ENCODE measurements at places on chromosomes 16 and 17.

GRCh38 chr17:42997390-42997983 lies 732 bp upstream of the RPL27 start:
- no peak for DNase-seq

DNA sequence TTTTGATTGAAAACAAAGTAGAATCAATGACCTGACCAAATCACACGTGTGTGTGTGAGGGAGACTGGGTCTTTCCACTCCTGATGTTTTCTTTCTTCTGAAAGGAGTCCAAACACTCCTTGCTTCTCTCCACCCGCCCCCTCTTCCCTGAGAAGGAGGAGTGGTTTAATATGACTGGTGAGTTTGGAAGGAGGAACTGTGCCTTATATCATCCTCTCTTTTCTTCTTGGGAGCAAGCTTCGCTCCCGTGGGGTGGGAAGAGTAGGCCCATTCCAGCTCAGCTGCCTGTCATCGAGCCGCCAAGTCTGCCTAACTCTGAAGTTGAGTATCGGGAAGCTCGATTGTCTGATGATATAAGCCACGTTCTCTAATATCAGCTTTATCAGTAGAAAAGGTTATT lies 96.5 kb downstream of the YPEL2 start:
- DNase-seq: no peak

DNA sequence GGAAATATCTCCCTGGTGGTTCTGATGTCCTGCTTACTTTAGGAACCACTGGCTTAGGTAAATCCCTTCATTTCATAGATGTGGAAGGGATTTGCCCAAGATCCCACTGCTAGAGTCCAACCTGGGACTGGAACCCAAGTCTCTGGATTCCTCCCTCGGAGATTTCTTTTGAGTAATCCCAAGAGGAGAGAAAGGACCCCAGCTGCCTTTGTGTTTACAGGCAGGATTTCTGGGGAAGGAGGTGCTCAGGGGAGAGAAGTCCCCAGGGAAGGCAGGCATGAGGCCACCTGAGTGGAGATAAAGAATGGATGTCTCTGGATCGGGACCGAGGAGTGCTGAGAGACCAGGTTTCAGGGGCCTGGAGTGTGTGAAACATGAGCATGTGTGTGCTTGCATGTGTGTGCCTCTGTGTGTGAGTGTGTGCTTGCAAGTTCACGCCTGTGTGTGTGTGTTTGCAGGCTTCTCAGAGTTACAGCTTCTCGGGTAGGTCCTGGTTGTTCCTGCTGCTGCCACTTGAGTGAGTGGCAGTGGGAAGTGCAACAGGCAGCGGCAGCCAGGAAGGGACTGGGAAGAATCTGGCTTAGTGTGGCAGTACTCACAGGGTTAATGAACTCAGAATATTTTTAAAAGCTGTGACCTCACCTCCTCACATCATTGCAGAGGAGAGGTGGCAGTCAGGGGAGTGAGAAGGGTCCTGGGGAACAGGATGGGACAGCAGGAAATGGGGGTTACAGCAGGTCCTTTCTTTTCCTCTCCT lies 2.2 kb downstream of the KCNH6 start:
- DNase-seq: no peak

DNA sequence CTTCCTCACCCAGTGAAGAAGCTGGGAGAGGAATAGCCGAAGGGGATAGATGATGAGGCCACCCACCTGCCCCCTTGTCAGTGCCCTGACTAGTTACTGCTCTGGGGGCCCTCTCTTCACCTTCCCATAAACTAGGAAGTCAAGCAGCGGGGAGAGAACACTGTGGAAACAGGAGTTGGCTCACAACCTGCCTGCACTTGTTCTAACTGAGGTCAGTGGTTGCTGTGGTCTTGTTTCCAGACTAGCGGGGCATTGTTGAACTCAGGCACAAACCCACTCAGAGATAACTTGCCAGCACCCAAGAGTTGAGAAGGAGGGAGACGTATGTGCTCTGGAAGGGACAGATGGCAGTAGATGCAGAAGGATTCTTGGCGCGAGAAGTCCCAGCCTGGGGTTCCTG lies 48.6 kb upstream of the DDX52 start:
- no peak for DNase-seq

GRCh38 chr16:75143941-75144340 lies 4.4 kb upstream of the ZFP1 start:
- no peak for DNase-seq

DNA sequence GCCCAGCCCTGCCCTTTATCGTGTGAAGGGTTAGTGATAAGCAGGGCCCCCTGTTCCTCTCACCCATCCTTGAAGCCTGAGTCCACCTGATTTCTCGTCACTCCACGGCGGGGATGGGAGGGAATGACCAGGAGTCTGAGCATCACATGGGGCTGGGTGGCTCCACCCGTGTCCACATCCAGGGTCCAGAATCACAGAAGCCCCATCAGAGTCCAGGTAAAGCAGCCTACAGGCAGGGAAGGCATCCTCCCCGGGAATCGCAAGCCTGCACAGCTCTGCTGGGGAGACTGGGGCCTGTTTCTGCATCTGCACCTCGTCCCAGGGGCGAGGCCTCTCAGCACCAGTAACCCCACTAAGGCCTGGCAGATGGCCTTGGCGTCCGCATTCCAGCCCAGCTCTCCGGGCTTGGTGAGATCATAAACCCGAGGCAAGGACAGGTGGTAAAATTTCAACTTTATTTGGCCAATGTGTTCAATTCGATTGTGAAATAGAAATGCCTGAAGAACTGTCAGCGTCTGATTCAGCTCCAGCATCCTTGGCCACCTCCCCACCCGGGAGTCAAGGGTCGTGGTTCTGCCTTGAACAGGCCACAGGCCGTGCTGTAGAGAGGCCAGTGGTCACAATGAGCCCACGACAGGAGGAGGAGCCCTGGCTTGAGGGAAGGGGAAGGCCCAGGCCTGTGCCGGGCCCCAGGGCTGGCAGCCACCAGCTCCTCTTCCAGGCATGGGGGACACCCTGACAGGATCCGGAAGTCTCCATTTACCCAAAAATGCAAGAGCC lies 8.1 kb upstream of the PPP1R27 start:
- DNase-seq: no peak

DNA sequence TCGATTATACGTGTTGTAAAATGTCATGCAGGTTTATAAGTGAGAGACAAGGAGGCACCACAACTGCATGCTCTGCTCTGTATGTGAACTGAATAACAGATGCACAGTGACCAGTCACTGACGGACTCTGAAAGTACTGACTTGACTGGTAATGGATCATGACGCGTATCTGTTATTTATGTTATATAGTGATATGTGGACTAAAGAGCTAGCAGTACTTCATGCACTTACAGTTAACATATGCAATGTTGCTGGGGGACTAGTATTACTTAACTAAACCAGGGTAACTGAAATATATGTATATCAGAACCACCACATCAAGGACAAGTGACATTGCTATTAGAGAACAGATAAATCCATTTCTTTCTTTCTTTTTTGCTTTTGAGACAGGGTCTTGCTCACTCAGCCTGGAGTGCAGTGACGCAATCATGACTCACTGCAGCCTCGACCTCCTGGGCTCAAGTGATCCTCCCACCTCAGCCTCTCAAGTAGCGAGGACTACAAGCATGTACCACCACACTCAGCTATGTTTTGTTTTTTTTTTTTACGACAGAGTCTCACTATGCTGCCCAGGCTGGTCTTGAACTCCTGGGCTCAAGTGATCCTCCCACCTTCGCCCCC lies 17.2 kb downstream of the COIL start:
- no peak for DNase-seq

GRCh38 chr16:85461022-85461813 lies 151.9 kb upstream of the GSE1 start:
- DNase-seq: no peak

GRCh38 chr16:75099738-75100602 lies 16.6 kb downstream of the LDHD start:
- no peak for DNase-seq

DNA sequence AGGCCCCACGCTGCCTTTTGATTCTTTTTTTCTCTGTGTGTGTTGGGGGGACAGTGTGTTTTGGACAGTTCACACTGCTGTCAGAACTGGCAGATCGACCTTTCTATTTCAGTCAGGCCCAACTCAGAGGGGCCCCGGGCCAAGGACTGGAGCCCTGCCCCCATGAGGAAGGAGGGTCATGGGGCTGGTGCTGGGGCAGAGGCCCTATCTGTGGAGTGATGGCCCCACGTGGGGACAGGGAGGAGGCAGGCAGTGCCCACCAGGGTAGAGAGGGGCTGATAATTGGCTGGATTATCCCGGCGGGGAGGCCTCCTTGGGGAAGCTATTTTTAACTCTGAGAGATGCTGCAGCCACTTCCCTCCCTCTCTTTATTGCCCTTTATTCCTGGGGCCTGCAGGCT lies 5.7 kb upstream of the KCNJ12 start:
- no peak for DNase-seq

DNA sequence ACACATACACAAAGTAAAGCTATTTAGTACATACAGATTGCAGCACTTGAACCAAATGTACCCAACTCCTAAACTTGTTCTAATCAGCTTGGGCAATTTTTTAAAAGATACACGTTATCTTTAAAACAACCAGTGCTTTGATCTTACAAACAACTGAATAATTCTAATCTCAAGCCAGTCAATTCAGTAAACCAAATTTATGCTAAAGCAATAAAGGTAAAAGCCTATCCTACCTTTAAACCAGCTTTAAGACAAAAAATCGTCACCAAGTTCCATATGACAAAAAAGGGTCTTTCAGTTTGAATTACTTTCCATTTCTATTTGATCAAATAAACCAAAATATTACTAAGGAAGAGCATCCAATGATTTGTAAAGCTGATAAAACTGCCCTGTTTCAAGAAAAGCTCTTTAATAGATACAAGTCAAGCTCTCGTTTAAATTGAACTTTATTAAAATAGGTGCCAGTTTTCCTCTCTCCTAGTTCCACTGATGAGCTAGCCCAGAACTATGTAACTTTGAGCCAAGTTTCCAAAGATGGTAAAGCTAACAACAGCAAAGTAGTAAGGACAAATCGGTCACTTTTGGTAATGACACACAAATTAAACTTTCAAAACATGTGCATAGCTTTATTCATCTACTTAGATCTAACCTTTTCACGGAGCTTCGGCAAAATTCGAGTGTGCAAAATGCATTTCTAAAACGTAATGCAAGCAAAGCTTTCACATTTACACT lies 10.2 kb downstream of the CRYBA1 start:
- no peak for DNase-seq

DNA sequence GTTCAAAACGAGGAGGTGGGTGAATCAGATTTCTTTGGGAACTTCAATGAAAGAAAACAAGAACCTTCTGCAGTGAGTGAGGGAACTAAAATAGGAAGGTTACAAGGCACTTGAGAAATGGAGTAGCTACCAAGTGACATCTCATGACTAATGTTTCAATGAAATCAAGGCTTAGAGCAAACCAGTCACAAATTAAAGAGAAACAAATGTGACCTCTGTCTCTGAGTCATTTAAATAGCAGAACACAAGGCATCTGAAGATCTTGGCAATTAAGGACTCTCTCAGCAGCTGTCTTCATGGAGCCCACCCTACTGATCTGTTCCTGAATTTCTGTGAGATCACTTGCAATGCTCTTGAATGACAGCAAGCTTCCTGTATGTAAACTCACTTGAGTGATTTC lies 109.5 kb downstream of the CDH11 start:
- no peak for DNase-seq

DNA sequence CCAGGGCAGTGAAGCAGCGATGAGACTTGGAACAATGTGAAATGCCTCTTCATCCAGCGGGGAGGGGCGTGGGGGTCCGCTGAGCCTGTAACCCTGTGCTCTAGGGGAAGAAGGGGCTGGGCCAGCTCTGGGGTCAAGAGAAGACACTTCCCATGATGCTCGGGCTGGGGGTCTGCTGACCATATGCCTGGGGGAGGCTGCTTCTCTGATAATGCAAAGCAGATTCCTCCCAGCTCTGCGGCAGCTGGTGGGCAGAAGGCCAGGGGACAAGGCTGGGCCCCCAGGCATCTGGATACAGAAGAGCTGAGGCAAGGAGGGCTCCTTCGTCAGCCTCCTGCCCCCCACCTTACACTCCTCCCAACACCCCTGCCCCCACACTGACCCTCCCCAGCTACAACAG lies 24.7 kb downstream of the NGFR start:
- DNase-seq: no peak

DNA sequence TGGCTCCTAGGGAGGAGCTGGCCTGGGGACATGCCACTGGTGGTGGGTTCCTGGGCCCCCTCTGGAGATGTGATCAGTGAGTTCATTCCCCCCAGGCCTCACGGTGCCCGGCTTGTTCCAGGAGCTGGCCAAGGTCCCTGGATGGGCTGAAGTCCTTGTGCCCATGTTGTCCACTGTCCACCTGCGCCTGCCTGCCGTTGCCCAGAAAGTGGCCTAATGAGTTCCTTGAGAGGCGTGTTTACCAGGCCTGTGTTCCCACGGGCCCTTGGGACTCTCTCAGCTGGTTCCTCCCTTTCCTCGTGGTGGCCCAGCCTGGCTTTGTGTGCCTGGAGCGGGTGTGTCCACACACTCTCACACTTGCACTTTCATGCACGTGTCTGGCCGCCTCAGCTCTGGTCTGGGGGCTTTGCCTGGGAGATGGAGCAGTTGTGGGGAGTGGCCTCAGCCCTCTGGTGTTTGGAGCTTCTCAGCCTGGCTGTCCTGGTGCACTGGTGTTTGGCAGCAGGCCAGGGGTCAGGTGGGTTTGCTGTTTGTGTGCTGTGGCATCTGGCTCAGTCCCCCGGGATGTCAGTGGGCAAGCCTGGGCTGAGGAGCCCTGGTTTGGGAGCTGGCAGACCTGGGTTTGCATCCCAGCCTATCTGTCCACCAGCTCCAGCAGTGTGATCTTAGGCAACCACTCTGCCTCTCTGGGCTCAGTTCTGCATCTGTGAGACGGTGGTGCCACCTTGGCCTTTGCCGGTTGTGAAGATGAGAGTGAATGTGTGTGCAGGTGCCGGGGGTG lies 18.0 kb downstream of the ADCY7 start:
- DNase-seq: no peak

DNA sequence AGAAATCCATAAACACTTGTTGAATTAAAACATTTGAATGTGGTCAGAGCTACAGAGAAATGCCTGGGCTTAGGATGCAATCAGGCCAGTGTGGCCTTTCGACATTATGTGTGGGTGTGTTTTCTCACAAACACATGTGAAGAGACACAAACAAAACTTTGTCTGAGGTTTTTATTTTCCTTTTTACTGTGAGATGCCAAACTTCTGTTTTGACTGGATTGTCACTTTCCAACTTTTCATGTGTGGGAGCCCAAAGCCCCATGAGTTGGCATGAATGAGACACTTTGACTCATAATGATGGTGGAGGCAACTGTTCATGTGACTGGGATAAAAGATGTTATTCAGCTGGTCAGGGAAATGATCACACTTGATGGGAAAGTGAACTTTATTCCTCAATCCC lies 71.9 kb upstream of the GAS7 start:
- no peak for DNase-seq

GRCh38 chr16:66254751-66255150 lies 111.7 kb upstream of the CDH5 start:
- no peak for DNase-seq

- no peak for DNase-seq
Measured at GRCh38 chr17:1013729-1014090, 16.8 kb downstream of the TIMM22 start.

Data from activated T-cell treated with anti-CD3 and anti-CD28 coated beads for 1 hour (primary cell).